WTC11 (cell line): ENCODE measurements at places on chromosomes 5 and 9. TPM values are rescaled to one million over a fixed set of nuclear protein-coding genes. Genes with fewer than 3 reads are reported as not detected.
A peak's percentile ranks its signal among the peaks of the same experiment; 100 is the strongest.

DNA sequence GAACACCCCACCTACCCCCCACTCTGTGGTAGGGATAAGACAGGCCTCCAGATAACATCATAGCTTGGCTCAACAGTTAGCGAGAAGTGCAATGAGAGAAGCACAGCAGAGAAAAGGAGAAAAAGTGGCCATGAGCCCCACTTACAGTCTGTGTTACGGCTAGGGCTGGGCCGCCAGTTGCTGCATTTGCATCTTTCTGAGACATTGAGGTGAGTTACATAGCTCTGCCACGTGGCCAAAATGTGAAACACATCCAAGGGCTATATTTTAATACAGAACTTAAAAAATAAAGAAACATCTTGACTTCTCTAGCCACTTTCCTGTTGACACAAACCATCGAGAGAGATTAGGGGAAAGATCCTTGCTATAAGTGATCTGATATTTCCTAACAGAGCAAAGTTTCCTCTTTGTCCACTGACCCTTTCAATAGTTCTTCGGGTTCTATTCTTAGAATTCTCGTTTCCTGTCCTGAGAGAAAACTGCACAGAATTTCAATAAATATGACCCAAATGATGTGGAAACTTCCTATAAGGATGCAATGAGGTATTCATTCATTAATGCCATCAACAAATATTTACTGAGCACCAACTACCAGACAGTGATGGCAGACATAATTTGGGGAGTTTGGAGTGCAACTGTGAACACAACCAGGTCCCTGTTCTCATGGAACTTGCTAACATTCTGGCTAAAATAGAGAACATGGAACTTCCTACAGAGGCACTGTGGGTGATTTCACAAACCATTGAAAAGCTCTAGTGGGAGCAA is 3.2 kb upstream of the TLE4 start:
- DNase-seq: no peak

DNA sequence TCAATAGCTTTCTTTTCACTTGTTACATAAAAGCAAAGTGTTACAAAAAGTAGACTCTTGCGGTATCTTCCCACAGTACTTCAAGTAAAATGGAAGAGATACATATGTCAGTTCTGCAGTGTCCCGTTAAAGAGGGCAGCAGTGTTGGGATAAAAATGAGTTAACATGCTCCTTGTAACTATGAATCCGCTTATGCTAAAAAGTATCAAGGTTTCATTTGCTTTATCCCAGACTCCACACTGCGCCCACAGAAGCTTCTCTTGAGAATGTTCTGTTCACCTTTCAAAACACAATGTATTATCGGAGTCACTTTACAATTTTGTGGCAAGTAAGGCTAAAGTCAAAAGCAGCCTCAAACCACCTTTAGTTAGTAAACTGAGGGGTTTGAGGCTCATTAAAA is 790 bp downstream of the PTAR1 start:
- DNase-seq: no peak

DNA sequence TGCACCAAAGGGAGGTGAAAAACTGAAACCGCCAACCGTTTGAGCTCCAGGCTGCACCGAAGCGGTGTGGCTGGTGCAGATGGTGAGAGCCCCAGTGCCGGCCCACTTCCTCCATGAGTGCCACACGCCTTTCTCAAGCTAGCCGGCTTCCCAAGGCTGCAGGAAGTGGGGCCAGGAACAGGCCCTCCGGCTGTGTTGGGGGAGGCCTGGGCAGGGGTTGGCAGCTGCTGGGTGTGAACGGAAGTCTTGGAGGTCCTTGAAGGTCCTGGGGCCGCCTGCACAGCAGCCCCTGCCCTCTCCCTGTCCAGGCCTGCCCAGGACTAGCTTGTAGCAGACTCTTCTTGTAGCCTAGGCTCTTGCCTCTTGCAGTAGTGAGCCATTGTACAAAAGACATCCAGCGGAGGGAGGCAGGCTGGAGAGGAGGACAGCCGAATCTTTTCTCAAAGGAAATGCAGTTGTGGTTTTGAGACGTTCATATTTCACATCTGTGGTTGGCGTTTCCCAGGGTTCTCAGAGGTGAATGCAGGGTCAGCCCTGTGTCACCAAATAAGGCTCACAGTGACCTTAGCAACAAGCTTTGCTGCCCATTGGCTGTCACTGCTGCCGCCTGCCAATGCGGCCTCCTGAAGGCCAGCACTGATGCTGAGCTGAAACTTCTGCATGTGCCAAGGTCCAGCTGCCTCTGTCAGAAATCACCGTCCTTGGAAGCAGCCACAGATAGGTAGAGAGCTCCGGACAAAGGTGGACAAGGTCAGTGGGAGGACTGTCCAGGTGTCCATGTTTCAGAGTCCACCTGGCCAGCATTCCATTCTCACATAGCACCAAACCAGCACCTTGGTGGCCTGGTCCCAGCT is 23.9 kb downstream of the IRF1 start:
- DNase-seq: no peak

- DNase-seq: no peak
Measured at GRCh38 chr9:105311306-105311705, 66.9 kb downstream of the SLC44A1 start.

DNA sequence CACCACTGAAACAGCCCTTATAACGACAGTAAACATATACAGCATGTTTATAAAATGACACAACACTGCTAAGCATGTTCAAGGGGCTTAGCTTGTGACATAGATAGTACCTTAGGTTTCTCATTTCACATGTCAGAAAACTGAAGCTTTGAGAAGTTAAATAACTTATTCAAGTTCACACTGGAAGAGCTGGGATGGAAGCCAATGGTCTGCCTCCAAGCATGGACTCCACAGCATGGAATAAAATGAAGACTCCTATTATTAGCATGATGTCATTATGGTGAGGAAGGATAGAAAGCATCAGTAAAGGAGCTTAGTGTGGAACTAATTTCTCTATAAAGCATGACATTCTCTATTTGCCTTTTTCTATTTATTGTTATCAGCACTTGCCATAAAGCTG is 316.7 kb downstream of the PLK2 start:
- DNase-seq: no peak

- DNase-seq: peak; percentile 30
Measured at GRCh38 chr9:128192601-128193371, 1.4 kb upstream of the CIZ1 start.

- no peak for DNase-seq
Measured at GRCh38 chr9:129027685-129028191, 393 bp downstream of the SH3GLB2 start.

GRCh38 chr5:94784536-94785505 is 166.4 kb downstream of the SLF1 start:
- DNase-seq: no peak

FAM169A gene
- 59.1 to 69.1 TPM (median 61.1 TPM) in 3 replicates for total RNA-seq

DNM1 gene
- total RNA-seq: 79.0 to 105 TPM (median 92.4 TPM) in 3 replicates

GFPT2 gene
- 124 to 138 TPM (median 136 TPM) in 3 replicates for total RNA-seq
